A673 (cell line): ENCODE measurements at places on chromosomes 1 and 21.

DNA sequence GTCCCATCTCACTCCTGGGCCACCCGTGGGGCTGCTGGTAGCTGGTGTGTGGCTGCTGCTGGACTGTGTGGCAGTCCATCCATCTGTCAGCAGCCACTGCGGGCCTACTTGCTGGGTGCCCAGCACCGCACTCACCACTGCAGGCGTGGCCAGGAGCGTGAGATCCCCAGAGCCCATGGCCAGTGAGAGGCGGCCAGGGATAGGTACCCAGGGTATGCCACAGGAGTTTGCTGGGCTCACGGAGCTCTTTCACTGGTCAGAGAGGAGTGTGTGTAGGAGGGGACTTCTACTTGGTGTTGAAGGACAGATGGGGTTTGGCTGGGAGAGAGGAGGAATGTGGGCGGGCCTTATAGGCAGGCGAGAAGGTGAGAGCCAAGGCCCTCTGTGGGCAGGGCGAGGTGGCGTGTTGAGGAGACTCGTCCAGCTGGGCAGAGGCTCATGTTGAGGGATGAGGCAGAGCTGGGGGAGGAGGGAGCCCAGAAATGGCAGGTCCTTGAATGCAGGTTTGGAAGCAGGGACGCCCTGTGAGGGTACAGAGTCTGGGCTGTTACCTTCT is 15.0 kb downstream of the QSOX1 start:
- DNase-seq = no peak

DNA sequence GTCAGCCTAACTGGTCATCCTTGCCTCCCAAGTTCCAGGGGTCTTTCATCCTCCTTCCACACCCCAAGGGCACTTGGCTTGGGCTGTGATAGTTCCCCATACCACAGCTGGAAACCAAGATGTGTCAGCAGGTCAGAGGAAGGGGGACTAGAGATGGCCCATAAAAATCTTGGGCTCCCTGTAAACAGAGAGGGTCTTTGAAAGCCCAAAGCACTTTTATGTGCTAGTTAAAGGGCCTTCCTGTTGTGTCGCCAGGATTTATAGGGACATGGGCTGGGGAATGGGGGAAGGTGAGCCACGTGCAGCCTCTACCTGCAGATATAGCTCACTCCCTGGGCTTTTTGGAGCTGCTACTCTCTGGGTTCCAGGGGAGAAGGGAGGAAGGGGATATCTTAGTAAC is 11.9 kb upstream of the UBL4B start:
- no peak for DNase-seq

DNA sequence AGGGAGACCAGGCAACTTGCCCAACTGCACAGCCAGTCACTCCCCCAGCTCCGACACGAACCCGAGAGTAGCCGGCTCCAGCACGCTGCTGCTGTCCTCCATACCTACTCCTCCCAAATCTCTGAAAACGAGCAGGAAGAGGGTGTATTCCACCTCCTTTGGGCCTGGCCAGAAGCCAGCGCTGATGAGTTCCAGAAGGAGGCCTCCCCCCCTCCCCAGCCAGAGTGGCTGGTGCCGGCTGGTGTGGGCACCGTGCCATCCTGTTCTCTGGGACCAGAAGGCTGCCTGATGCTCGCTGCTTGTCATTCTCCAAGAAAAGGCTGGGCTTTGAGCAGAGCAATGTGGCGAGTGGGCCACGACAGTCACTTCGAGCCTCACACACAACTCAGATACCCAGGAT is 22.2 kb downstream of the KCNN3 start:
- DNase-seq = peak; percentile 80

DNA sequence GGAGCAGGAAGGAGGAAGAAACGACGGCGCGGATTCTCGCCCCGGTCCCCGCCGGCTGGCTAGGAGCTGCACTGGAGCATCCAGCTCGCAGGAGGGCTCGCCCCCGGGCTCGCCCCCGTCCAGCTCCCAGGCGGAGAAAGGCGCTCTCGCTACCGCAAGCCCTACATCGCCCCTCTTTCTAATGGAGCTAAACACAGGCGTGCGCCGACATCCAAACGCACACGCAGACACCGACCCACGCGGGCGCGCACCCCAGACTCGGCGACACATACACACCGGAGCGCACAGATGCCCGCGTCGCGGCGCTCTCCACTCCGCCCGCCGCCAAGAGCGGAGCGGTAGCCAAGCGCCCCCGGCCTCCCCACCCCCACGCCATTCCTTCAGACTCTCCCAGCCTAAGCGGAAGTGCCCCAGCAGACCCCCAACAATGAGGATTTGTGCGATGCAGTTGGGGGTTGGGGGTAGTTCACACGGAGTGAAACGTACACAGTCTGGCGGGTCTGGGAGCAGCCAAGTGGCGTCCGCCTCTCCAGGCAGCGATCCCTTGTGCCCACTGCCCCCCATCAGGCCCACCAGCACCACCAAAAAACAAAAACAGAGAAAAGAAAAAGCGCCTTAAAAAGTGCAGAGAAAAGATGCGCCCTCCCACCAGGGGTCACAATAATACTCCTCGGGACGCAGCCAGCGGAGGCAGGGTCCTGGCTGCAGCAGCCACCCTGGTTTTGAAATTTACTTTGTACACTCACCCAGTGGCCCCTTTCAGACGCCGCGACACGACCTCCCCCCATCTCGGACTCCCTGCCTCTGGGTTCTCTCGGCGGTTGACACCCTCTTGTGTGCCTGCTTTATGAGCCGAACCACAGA is 1.4 kb downstream of the DAB1 start:
- DNase-seq = peak; percentile 80

DNA sequence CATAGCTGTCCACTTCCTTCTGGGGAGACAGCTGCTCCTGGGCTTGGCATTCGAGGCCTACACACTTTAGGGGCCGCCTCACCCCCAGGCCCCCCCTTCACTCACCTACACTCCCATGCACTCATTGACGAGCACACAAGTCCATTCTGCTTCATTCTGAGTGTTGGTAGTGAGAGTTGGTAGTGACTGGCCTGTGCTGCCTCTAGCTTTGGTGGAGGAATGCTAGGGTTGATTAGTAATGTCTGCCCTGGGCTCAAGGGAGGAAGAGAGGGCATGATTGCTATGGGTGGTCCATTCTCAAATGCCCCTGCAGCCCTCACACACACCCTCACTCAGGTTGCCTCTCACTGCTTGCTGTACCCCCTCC is 30.4 kb downstream of the TRIM11 start:
- peak; percentile 31 for DNase-seq
